ENCODE measurements at places on chromosomes 7 and 10. TPM values are rescaled to one million over a fixed set of nuclear protein-coding genes. Genes with fewer than 3 reads are reported as not detected.

GRCh38 chr7:47329320-47329926, 252.5 kb downstream of the TNS3 start:
- DNase-seq: no peak

The NODAL gene
- polyA plus RNA-seq: not detected

DNA sequence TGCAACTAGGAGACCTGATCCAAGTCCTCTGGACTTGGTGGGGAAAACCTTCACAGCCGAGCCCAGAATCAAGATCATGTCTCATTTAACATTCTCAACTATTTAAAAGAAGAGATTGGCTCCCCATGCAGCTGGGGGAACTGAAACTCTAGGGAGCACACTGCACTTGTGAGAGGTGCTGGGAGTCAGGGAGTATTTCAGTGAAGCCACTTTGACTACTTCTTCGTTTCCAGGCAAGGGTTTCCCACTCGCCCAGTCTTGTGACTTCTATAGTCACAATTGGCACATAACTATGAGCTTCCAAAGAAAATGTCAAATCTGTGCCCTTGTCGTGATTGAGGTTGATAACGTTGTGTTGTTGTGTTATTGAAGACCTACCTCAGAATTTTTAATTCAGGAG, 62.9 kb downstream of the AKR1B1 start:
- no peak for DNase-seq

DNA sequence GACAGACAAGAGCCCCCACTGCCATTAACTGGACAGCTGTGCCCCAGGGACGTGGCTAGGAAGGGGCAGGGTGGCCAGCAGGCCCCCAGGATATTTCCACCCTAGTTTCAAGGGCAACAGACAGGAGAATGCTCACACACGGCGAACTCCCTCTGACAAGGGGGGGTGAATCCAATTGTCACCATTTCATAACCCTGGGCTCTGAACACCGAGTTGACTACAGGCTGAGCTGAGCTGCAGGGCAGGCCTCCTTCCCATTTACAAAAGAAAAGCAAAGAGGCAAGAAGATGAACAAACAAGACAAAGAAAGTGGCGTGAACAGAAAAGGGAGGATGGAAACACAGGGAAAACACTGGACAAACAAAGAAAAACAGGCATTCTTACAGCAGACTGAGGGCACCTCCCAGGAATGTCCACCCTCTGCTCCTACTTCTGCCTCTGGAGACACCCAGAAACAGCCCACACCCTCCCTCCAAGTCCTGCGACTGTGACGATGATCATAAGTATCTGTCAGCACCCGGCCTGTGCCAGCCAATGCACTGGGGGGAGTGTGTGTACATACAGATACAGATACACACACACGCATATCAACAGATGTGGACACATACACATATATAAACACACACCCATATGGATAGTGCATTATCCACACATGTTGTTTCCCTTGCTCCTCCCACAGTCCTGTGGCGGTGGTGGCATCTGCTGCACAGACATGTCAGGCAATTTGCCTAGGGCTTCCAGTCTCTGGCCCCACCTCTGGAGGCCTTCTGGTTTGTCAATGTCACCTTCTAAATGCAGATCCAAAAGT, 66.2 kb downstream of the FAM53B start:
- DNase-seq: no peak

DNA sequence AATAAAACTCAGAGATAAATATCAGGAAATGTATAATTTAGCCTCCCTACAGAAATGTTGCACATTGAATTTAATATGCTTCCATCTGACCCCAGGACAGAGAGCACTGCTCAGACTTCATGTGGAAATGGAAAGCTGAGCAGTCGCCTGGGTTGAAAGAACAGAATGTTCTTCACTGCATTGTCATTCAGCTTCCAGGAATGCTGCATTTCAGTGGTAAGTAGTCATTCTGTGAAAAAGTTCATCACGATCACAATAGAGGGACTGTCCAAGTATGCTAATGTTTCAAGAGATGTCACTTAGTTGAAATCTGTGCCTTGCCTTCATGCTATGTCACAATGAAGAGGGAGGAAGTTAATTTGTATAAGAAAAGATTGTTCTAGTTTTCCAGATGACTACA, 147.3 kb downstream of the NRCAM start:
- DNase-seq: no peak

- DNase-seq: no peak
Measured at GRCh38 chr7:142807855-142808460, 37.2 kb downstream of the PRSS2 start.

DNA sequence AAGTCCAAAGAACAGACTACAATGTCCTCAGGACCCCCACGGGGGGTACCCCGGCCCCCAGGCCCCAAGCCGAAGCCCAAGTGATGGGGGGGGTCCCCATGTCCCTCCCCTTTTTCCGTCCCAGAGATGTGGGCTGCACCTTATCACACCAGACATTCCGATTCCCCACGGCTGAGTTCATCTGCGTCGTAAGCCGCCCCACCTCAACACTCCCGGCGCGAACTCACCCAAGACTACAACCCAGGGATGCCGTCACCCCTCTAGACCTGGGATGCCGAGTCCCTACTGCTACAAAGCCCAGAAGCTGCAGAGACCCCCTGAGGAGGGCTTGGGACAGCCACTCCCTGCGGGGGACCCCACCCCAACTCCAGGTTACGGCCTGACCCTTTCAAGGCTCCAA, 14.5 kb downstream of the PDGFA start:
- DNase-seq: no peak

DNA sequence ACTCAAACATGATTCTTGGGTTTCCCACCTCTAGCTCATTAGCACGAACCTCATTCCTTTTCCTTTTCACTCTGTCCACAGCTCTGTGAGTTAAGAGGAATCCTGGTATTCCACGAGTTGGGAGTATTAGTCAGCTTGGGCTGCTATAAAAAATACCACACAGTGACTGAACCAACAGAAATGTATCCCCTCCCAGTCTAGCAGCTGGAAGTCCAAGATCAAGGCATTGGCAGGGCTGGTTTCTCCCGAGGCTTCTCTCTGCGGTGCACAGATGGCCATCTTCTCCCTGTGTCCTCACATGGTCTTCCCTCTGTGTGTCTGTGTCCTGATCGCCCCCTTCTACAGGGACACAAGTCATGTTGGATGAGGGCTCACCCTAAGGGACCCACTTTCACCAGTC, 261.6 kb downstream of the TNS3 start:
- no peak for DNase-seq

The CH25H gene
- not detected for polyA plus RNA-seq

The ABI1 gene
- 104 TPM for polyA plus RNA-seq

GRCh38 chr10:58778966-58779365, 266.3 kb downstream of the BICC1 start:
- DNase-seq: no peak

The ADAM22 gene
- polyA plus RNA-seq: 0.05 TPM

DNA sequence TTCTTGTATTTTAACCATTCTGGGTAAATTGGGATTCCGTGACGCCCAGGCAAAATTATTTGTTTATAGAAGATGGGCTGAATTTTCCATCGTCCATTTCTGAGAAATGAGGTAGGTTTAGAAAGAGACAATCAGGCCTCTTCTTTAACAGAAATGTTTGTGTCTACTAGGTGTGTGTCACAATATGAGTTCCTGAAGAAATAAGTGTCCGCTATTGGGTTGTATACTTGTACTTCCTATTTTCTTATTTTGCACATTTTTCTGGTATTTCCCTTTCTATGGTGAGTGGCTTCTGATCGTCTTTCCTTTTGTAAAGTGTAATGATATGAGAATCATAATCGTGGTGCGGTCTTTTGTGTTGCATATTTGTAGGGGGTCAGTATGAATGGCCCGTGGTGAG, 83.9 kb downstream of the TCF7L2 start:
- no peak for DNase-seq

The ZCCHC24 gene
- polyA plus RNA-seq: 0.12 TPM

DNA sequence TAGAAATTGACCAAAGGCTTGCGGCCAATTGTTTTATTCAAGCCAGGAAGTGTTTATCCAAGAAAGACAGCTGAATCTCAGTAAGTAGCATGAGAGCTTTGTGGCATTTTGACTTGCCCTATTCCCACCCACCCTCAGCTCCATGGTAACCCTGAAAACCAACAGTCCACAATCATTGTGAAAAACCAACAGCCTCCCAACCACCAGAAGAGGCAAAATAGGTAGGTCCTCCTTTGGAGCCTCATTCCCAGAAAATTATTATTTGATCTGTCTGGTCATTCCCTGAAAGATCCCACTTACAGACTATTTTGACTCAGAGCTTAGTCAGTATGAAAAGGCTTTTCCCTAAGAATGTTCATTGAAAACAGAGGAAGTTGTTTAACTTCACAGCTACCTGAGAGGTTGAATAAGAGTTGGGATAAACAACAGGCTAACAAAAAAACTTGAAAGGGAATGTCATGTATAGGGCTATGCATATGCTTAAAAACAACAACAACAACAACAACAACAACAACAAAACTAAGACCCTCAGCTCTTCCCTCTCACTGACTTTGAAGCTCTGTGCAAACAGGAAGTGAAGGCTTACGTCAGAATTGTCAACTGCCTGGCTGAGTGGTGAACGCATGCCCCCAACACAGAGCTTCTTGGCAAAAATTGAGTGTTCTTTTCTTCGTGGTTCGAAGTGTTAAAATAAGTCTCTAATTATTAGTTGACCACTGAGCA, 11.2 kb downstream of the KPNA7 start:
- DNase-seq: no peak

The SMKR1 gene
- polyA plus RNA-seq: 1.1 TPM
